Esophagus muscularis mucosa (tissue), 4 donors: ENCODE measurements at places on chromosomes 7 and 10. TPM values are rescaled to one million over a fixed set of nuclear protein-coding genes. Genes with fewer than 3 reads are reported as not detected.

CYP3A5 gene
- total RNA-seq, result 3.3 TPM

PRTFDC1 gene
- 3.0 TPM for total RNA-seq

DNA sequence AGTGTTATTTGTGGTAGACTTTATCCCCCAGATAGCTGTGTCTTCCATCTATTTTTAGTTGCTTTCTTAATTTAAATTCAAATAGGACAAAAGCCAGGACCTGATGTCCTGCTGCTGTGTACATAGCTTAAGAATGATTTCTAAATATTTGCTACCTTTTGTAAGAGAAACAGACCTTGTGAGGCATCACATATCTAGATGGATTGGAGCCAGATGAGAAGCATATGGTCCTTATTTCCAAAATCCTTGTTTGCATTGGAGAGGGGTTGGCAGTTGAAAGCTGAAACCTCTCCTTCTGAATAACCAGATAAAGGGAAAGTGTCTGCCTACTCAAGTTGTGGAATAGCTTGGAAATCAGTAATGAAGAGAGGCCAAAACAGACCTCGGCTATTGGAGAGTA is 50.7 kb upstream of the AMPH start:
- DNase-seq, result no peak

GRCh38 chr7:1176891-1177373 is 16.9 kb upstream of the ZFAND2A start:
- no peak for DNase-seq
